Effector memory CD4-positive, alpha-beta T cell (primary cell): ENCODE measurements at places on chromosomes 1 and 21.

DNA sequence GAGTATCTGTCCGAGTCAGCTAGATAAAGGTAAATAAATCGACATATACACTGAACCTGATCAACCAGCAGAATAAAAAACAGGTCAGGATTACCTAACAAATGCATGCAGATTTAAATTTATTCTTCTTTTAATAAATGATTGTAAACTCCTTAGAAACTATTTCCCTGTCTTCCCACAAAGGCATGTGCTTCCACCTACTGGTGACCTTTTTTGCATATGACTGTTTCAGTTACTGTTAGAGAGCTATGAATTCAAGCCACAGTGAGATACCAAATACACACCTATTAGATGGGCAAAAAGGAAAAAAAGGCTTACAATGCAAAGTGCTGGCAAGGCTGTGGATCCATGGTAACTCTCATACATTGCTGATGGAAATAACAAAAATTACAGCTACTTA lies 957.4 kb upstream of the NCAM2 start:
- DNase-seq = no peak

DNA sequence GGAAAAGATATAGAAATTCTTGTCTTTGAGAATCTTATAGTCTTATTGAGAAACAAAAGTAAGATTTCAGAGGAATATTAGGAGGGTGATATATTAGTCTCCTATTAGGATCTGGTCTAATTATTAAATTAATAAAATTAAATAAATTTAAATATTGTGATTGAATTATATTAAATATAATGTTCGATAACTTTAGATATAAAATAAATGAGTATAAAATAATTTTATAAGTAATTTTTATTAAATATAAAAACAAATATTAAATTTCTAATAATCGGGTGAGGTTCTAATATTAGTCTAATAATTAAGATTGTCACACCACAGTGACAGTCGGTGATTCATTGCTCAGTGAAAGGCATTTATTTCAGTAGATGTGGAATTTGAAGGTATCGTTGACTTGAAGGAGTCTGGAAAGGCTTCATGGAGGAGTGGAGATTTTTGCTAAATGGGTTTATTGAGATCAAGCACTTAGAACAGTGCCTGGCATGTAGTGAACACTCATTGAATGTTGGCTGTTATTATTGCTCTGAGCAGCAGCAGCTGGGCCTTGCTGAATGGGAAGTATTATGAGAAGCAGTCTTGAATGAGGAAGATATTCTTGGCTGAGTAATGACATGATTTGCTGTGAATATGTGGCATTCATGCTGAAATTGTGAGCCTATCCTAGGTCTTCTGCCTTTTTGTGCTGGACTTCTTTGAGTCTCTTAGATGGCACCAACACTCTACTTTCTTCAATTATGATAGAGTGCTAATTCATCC lies 74.6 kb downstream of the USP25 start:
- no peak for DNase-seq

DNA sequence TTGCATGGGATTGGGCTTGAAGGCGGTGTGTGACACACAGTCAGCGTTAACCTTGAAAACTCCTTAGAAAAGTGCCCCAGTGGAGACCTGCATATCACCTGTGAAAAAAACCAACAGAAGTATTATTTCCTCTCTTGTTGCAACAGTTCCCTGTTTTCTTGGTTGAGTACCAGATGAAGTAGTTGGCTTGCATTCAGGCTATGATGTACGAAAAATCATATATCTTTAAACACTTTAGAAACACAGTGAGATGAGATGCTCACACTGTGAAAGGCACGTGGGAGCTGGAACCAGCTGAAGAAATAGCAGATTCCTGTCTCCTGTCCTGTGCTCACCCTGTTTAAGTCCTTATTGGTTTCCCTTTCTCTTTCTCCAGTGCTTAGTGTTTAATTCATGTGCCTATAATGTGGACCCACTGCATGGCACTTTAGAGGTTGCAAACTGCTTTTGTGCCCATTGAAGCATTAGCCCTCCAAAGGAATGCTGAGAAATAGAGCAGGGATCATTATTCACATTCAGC lies 2.8 kb downstream of the CAMK1G start:
- DNase-seq = no peak

- DNase-seq = no peak
Observed at GRCh38 chr1:193311226-193311948, 125.0 kb upstream of the B3GALT2 start.

GRCh38 chr1:158506369-158506987 lies 34.5 kb downstream of the OR10R2 start:
- DNase-seq = no peak

GRCh38 chr1:212685429-212685828 lies 14.2 kb downstream of the BATF3 start:
- no peak for DNase-seq

- no peak for DNase-seq
Observed at GRCh38 chr1:196997423-196997822, 20.1 kb downstream of the CFHR5 start.

GRCh38 chr1:180486092-180486491 lies 16.3 kb downstream of the ACBD6 start:
- no peak for DNase-seq
